ENCODE measurements at places on chromosomes 12 and 14. TPM values are rescaled to one million over a fixed set of nuclear protein-coding genes. Genes with fewer than 3 reads are reported as not detected.

CABP1 gene
- not detected for total RNA-seq

GRCh38 chr14:63632932-63633514 lies 8.6 kb downstream of the WDR89 start:
- DNase-seq, result no peak

GRCh38 chr14:55513491-55513890 lies 66.5 kb upstream of the KTN1 start:
- DNase-seq, result no peak

- DNase-seq, result no peak
These were observed 3.7 kb upstream of the SIX1 start for GRCh38 chr14:60652674-60653651.

CLEC9A gene
- not detected for total RNA-seq

GRCh38 chr12:1350055-1350933 lies 244.1 kb downstream of the FBXL14 start:
- no peak for DNase-seq

GRCh38 chr12:126286203-126286602 lies 1221.0 kb downstream of the AACS start:
- DNase-seq, result no peak

DNA sequence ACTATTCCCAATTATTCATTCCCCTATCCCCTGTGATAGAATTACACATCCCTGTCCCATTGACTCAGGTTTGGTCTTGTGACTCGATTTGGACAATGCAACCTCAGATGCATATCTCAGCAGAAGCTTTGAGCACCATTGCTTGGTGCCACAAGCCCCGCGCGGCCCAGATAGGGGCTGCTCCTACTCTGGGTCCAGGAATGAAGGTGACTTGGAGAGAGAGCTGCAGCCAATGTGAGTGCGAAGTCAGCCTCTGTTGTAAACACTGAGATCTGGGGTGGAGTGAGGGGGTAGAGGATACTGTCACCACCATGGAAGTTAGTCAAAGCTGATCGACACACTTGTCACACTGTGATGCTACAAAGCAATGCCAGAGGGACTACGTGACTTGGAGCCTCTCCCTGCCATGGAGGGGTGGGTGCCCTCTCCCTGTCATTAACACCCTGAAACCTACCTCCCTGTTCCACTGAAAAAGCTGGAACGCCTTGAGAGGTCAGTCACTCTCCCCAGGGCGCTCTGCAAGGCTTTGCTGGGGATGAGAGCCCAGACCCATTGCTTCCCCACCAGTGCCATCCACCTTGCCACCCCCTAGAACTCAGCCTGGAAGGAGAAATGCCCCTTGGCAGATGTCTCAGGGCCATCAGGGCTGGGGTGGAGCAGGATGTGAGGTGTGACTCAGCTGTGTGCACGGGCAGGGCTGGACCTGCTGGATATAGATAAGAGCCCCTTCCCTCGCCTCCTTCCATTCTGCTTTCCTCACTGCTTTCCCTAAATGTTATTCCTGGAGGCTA lies 6.6 kb upstream of the PLEK2 start:
- DNase-seq, result no peak
